Skeletal muscle cell (primary cell): ENCODE measurements at places on chromosomes 5 and 9.

DNA sequence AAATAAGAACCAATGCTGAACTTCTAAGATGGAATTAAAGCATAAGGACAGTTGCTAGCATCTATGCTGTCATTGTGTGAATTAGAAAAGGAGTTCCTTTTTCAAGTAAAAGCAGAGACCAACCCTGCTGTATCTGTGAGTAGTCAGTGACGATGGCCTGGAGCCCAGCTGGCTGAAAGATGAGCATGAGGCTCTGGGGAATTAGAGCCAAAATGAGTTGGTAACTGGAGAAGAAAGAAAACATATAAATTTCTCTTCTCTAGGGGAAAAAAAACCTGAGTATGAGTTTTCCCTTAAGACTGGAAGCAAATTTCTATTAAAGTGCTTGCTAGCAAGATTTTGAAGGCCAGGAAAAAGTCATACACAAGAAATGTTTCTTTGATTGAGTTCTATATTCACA, 1.6 kb upstream of the SPZ1 start:
- DNase-seq, result peak; percentile 39

GRCh38 chr5:5576744-5577143, 154.3 kb downstream of the ICE1 start:
- no peak for DNase-seq

GRCh38 chr9:80797101-80797829, 892.1 kb downstream of the TLE1 start:
- peak; percentile 40 for DNase-seq

GRCh38 chr5:95327211-95327610, 42.3 kb upstream of the MCTP1 start:
- DNase-seq, result no peak

GRCh38 chr5:31452314-31452713, 79.6 kb downstream of the DROSHA start:
- no peak for DNase-seq

GRCh38 chr5:143582176-143582575, 178.7 kb upstream of the NR3C1 start:
- DNase-seq, result no peak

DNA sequence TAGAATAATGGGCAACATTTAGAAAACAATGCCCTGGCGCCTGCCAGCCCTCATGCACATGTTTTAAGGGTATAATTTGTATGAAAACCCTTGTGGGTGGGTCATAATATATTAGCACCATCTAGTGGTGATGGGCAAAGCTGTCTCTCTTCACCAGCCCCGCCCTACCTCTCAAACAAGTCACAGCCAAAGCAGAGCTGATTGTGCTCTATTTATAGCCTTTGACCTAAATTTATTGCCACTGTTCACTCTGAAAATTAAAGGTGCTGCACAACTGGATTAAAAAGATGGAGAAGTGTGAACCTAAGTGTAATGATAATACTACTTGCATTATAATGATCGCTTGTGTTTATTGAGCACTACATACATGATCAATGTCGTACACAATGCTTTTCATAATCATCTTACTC, 131.9 kb upstream of the ANKH start:
- no peak for DNase-seq

DNA sequence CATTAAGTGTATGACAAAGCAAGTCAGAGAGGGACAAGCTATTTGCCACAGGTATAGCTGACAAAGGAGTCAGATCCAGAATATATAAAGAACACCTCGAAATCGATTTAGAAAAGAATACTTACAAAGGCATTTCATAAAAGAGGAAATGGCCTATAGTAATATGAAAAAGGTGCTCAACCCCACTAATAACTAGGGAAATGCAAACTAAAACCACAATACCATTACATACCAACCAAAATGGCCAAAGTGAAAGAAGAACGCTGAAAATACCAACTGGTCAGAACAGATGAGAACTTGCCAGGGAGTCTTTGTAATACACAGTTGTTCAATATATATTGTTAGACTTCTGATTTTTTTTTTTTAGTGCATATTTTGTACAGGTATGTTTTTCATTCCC, 152.9 kb downstream of the CDC42SE2 start:
- no peak for DNase-seq

DNA sequence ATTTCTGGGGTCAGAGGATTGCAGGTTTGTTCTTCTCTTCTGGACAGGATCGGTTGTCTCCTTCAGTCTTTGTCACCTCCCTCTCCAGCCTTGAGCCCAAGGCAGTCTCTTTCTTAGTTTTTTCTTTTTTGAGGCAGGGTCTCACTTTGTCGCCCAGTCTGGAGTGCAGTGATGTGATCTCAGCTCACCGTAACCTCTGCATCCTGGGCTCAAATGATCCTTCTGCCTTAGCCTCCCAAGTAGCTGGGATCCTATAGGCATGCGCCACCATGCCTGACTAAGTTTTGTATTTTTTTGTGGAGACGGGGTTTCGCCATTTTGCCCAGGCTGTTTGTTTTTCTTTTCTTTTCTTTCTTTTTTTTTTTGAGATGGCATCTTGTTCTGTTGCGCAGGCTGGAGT, 6.1 kb downstream of the PRRC2B start:
- no peak for DNase-seq

GRCh38 chr5:132424167-132424880, 54.8 kb downstream of the SLC22A5 start:
- DNase-seq, result no peak

DNA sequence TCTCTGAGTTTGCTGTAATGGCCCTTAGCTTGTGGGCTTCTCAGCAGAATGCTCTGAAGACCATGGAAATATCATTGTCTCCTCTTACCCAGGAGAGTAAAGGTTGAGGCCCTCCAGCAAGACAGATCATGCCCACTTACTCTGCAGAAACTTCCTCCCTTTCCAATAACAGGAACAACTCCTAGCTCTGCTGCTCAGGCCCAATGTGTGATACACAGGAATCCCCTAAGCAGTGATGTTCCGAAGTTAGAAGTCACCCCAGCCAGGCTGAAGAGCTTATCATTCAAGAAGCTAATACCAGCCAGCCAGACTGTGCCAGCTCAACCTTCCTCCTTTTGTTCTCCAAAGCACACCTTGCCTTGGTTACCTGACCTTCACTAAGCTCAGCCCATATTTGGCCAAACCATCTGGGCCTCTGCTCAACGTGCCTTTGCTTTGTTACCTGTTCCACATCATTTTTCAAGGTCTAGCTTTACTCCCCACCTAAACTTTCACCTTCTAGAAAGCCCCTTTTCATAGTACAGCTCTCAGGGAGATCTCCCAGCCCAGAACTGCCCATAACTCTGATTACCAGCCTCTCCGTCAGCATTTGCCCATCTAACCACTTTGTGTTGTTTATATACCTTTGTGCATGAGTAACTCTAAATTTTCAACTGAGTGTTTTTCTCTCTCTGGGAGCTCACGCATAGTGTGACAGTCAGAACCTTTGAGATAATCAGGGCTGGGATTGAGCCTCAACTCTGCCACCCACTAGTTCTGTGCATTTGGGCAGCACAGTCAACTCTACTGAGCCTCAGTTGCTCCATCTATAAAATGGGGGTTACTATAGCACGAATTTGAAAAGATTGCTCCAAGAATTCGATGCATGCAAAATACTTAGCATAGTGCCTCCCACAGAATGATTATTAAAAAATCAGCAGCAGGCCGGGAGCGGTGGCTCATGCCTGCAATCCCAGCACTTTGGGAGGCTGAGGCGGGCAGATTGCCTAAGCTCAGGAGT, 107.6 kb upstream of the CPEB4 start:
- no peak for DNase-seq

GRCh38 chr9:133779516-133780403, 41.6 kb upstream of the SARDH start:
- no peak for DNase-seq

DNA sequence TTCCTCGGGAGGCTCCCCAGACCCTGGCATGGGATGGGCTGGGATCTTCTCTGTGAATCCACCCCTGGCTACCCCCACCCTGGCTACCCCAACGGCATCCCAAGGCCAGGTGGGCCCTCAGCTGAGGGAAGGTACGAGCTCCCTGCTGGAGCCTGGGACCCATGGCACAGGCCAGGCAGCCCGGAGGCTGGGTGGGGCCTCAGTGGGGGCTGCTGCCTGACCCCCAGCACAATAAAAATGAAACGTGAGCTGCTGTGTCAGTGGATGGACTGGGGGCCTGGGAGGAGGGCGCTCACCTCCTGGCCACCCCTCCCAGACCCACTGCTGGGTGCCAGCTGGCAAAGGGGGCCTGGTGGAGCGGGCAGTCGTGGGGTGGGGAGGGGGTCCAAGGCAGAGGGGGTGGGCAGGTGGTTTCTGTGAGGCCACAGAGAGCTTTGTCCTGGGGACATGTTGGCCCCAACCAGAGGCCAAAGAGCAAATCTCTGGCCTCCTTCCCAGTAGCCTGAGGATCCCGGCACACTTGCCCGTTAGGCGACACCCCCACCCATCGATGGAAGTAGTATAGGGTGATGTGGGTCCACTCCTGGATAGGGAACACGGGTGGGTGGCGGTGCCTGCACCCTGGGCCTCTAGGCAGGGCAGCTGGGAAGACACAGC, 9.8 kb downstream of the EGFL7 start:
- DNase-seq, result no peak
